ENCODE measurements at places on chromosomes 1 and 21. TPM values are rescaled to one million over a fixed set of nuclear protein-coding genes. Genes with fewer than 3 reads are reported as not detected.

GRCh38 chr1:226371027-226371694 is 36.7 kb downstream of the PARP1 start:
- H3K4me3 ChIP-seq: no peak overlapping the region
- no peak overlapping the region for H3K27ac ChIP-seq
- peaks cover 18% of the 10 kb centered on the region for H3K36me3 ChIP-seq

RGS7 gene
- 0.65 TPM for total RNA-seq

DNA sequence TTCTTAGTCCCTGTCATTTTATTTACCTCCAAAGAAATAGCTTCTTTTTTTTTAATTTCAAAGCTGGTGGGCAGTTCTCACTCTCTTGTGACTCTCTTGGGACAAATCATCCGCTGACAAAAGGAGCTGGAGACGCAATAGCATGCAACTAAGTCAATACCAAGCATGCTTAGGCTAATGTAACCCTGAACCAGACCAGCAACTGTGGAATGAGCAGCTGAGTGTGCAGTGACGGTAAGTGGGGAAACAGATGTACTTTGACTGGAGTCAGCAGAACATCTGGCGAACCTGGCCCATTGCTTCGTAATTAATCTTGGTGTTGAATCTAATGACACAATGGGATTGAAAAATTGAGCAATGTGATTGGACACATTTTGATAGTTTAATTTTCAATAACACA is 280.7 kb upstream of the PLXNA2 start:
- no peak overlapping the region for H3K27ac ChIP-seq
- DNase-seq: no peak
- H3K4me3 ChIP-seq: no peak overlapping the region
- H3K27me3 ChIP-seq: peaks cover 4% of the 10 kb centered on the region

- H3K4me3 ChIP-seq: no peak overlapping the region
- DNase-seq: no peak
- no peaks in the 10 kb centered on the region for H3K36me3 ChIP-seq
Measured at GRCh38 chr1:17725084-17725719, 29.9 kb upstream of the ACTL8 start.

- peaks cover 6% of the 10 kb centered on the region for H3K27me3 ChIP-seq
- H3K4me3 ChIP-seq: no peak overlapping the region
- H3K27ac ChIP-seq: no peak overlapping the region
- DNase-seq: no peak
- no peaks in the 10 kb centered on the region for H3K36me3 ChIP-seq
Measured at GRCh38 chr1:24417681-24418080, 2.1 kb downstream of the NIPAL3 start.

DNA sequence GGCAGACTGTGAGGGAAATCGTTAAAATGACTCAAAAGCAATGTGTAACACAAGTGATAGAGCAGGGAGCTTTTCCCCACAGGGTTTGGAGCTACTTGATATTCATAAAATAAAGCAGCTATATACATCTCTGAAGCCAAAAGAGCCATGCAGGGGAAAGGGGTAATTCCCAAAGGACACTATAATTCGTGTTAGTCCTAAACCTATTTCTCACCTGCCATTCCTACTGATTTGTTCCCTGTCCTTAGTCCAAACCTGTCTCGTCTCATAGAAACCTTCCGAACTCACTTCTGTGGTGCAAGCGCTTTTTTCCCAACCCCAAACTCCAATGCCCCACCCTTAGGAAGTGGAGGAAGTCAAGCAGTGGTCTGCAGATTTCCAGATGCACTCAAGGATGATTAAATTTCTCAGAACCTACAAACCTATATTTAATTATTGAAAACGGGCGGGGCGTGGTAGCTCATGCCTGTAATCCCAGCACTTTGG is 946 bp upstream of the HNRNPR start:
- peaks cover 39% of the 10 kb centered on the region for H3K4me1 ChIP-seq
- H3K36me3 ChIP-seq: peaks cover 3% of the 10 kb centered on the region
- H3K4me3 ChIP-seq: peak overlapping the region; percentile 89
- peak overlapping the region; percentile 98 for H3K27ac ChIP-seq
- no peaks in the 10 kb centered on the region for H3K27me3 ChIP-seq
- DNase-seq: no peak

LCE1A gene
- not detected for total RNA-seq

TEDDM1 gene
- total RNA-seq: not detected

DNA sequence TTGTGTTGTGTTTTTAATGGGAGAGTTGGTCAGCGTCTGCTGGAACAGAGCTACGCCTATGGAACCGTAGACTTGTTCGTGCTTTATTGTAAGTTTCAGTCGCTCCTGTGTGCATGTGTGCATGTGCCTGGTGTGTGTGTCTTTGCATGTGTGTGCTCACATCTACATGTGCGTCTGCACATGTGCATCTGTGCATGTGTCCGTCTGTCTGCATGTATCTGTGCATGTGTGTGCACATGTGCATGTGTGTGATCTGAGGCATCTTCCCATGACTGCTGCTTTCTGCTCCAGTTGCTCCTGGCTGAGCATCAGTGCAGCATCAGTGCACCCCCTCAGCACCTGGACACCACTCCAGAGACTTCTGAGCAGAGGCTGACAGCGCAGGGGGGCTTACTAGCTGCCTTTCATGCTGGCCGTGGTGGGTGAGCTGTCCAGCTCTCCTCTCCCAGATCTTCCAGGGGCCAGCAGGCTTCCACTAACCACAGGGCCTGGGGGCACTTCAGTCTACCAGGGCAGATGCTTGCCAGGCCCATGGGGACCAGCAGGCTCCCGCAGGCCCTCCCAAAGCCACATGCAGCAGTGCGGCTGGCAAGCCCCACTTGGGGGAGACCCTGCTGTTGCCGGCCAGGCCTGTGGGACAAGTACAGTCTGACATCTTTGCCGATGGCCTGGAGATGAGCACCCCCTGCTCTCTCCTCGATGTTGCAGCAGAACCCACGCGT is 47.8 kb upstream of the PCBP3 start:
- no peaks in the 10 kb centered on the region for H3K4me1 ChIP-seq
- no peak overlapping the region for H3K4me3 ChIP-seq
- no peaks in the 10 kb centered on the region for H3K36me3 ChIP-seq
- peaks cover 15% of the 10 kb centered on the region for H3K27me3 ChIP-seq
- H3K27ac ChIP-seq: no peak overlapping the region

DNA sequence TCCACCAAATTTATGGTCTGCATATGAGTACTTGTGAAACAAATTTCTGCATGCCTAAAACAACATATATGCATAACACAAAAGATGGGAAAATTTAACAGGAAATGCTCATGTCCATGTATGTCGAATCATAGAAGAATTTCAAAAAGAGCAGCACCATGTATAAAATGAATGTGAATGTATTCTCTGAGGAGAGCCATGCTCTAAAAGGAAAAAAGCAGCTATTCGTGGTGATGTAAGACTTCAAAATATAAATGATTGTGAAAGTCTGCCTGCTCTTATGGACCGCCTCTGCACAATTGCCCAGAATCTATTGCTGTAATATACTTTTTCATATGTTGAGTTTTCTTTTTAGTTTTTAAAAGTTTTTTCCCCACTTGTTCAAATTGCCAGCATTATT is 66.8 kb downstream of the EPB41 start:
- H3K4me3 ChIP-seq: no peak overlapping the region
- H3K27me3 ChIP-seq: no peaks in the 10 kb centered on the region
- peaks cover 32% of the 10 kb centered on the region for H3K4me1 ChIP-seq

DNA sequence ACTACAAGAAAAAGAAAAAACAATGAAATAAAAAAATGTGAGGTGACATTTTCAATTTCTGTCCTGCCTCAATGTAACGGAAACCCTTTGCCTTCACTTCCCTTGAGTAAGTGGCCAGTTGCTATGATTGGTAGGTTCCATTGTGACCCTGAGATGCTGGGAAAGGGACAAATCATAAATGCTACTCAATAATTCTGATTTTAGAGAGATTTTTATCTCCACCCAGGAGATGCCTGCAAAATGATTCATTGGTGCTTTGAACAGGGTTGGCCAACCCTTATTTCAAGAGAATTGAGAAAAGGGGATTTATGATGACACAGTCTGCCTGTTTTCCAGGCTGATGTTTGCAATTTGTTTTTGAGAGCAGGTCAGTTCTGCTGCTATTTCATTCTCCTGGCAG is 22.5 kb downstream of the XCL1 start:
- peaks cover 5% of the 10 kb centered on the region for H3K27me3 ChIP-seq
- no peaks in the 10 kb centered on the region for H3K4me1 ChIP-seq
- no peak for DNase-seq
- no peaks in the 10 kb centered on the region for H3K36me3 ChIP-seq

HJV gene
- total RNA-seq: not detected

GRCh38 chr1:205670150-205670446 is 10.2 kb downstream of the SLC45A3 start:
- H3K27me3 ChIP-seq: no peaks in the 10 kb centered on the region
- no peaks in the 10 kb centered on the region for H3K36me3 ChIP-seq
- H3K4me1 ChIP-seq: peaks cover 74% of the 10 kb centered on the region
- no peak for DNase-seq
- H3K27ac ChIP-seq: peak overlapping the region; percentile 92

DNA sequence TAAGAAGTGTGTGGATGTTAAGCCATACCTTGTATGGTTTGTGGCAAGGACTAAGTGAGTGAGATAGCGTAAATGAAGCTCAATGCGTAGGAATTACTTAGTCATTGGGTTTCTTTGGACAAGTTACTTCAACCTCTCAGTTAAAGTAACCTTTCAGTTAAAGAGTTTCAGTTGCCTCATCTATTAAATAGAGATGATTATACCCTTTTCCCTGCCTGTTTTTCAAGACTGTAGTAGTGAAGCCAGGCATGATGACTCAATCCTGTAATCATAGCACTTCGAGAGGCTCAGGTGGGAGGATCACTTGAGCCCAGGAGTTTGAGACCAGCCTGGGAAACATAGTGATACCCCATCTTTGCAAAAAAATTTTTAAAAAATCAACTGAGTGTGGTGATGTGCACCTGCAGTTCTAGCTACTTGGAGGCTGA is 6.3 kb downstream of the ZMPSTE24 start:
- H3K36me3 ChIP-seq: peaks cover 10% of the 10 kb centered on the region
- H3K4me3 ChIP-seq: no peak overlapping the region
- H3K4me1 ChIP-seq: no peaks in the 10 kb centered on the region
- H3K27me3 ChIP-seq: no peaks in the 10 kb centered on the region
- no peak for DNase-seq
- no peak overlapping the region for H3K27ac ChIP-seq

DNA sequence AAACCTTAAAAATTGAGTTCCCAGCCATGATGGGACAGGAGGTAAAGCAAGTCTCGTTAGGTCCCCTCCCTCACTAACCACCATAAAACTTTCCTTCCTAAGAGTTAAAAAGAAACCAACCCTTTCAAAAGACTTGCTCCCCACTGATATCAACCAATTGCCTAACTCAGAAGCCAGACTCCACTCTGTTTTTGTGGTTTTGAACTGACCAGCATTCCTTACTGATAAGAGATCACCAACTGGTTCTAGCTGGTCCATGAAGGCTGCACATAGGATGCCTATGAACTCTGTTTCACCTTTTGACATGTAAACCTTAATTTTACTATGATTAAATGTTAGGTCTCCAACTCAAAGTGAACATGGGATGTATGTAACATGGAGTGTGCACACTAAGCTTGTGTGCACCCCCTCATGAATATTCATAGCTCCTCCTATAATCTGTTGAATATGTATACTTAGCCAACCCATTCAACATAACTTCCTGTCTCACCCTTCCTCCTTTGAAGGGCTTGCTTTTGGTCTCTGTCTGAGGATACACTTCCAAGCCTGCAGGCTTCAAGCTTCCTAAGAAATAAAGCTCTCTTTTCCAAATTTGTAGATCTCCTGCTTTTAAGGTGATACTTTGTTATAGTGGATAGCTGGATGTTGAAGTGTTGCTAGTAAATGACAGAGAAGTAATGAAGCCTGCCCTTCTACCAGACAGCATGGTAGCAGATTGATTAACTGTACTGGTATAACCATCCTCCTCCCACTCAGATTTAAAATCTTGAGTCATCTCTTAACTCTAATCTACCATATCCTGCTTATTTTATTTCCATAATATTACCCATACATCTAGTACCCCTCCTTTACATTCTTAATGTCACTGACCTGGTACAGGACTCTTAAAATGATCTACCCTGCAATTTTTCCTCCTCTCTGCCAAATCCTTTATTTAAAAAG is 95.6 kb downstream of the ZNF644 start:
- H3K4me3 ChIP-seq: peak overlapping the region; percentile 25
- H3K27me3 ChIP-seq: no peaks in the 10 kb centered on the region

DNA sequence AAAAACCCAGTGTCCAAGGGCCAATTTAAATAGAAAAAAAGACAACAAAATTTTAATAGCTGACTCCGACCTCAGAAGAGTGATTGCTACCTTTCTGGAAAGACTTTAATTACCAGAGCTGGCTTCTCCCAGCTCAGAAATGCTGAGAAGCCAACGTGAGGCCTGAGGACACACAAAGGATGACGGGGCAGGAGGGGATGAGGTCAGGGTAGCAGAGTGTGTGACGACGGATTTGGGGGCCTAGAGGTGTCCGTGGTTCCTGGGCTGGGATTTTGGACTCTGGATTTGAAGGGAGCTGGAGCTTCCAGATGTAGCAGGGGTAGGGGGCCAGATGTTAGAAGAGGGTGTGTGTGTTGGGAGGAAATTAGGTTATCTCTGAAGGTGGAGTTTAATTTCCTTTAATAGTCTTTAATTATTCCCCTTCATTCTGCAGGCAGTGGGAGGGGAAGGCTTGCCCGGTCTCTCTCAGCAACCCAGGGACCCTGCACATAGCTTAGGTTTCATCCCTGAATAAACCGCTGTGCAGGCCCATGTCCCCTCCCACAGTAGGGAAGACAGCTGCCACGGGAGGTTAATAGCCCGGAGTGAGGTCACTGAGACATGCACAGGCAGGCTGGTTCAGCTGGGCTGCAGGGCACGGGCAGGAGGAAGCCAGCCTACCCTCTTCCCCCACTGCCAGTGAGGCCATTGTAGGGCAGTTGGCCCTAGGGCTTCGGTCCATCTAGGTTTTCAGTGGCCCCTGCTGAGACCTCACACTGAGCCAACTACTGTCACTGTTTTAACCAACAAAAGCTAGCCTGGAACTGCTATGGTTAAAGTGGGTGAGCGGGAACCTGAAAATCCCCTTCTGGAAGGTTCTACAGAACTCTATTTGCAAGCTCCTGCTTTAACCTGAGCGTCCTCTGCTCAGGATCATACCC is 3.8 kb upstream of the PADI3 start:
- peak overlapping the region; percentile 52 for H3K27ac ChIP-seq
- H3K27me3 ChIP-seq: peaks cover 3% of the 10 kb centered on the region
- H3K4me1 ChIP-seq: peaks cover 19% of the 10 kb centered on the region
- H3K36me3 ChIP-seq: no peaks in the 10 kb centered on the region
- no peak overlapping the region for H3K4me3 ChIP-seq

TMEM52 gene
- total RNA-seq: 4.6 TPM

Data from neural crest cell (in vitro differentiated cells).